Activated CD4-positive, alpha-beta memory T cell treated with anti-CD3 and anti-CD28 coated beads, Interleukin-2, amount 10 ng/mL, durations not matched to agents 7 days and 5 days (primary cell): ENCODE measurements at places on chromosomes 4 and X.

- H3K36me3 ChIP-seq, result peaks cover 42% of the 10 kb centered on the region
- H3K27ac ChIP-seq, result peak within 1 kb of the TSS; percentile 92
- DNase-seq, result no peak
Observed at GRCh38 chr4:185395238-185395955, at the start of gene LRP2BP. Gene LRP2BP (minus strand): TSS chr4:185395924. CDS start chr4:185378186, 17,738 bp downstream.

DNA sequence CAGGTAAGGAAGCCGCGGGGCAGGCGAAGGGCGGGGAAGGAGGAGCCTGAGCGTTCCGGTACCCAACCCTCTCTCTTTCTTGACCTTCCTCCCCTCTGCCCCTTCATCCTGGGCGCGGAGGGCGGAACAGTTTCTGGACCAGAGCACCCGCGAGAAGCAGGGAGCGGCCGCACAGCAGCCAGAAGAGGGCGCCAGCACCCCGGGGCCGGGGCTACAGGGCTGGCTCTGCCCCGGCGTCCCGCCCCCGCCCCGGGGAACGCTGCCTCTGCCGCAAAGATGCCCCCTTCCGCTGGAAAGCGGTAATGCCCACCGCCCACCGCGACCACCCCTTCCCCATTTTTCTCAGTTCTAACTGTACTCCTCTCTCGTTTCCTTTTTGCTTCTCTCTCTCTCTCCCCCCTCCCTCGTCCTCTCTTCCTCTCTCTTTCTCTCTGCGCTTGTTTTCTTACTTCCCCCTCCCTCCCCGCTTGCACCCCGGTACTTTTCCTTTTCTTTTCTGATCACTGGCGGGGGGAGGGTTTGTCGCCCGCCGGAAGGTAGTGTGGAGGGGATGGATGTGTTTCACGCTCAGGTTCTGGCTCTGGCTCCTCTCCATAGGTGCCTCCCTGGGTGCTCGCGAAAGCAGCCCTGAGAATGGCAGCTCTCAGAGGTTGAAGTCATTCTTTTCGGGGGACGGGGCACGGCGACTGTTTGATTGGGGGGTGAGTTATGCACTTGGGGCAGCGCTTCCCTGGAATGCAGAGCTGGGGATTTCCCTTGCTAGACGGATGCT lies 13.1 kb upstream of the PRDM8 start:
- peaks cover 6% of the 10 kb centered on the region for H3K27me3 ChIP-seq
- peak overlapping the region; percentile 99 for H3K4me3 ChIP-seq
- peak overlapping the region; percentile 97 for H3K27ac ChIP-seq
- peaks cover 45% of the 10 kb centered on the region for H3K36me3 ChIP-seq
- DNase-seq, result peak; percentile 95

DNA sequence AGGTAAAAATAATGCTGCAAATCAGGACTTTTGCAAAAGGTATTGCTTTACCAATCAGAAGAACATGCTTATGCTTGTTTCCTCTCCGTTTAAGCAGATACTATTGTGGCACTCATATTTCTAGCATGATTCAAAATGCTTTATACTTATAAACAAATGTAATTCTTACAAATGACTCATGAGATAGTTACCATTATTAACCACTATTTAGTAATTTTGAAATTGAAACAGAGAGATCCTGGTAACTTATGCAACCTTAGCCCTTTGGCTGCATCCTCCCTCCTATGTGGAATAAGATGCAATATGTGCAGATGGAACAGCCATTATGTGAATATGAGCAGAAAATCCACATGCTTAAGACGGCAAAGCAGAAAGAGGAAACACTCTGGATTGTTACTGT lies 164.7 kb downstream of the PCDH18 start:
- H3K36me3 ChIP-seq, result no peaks in the 10 kb centered on the region
- no peaks in the 10 kb centered on the region for H3K27me3 ChIP-seq
- DNase-seq, result no peak
- no peak overlapping the region for H3K4me3 ChIP-seq
- no peak overlapping the region for H3K27ac ChIP-seq
- no peaks in the 10 kb centered on the region for H3K4me1 ChIP-seq

GRCh38 chr4:143148521-143148920 lies 36.2 kb upstream of the USP38 start:
- H3K27ac ChIP-seq, result no peak overlapping the region
- peaks cover 6% of the 10 kb centered on the region for H3K27me3 ChIP-seq
- H3K4me3 ChIP-seq, result no peak overlapping the region
- H3K4me1 ChIP-seq, result no peaks in the 10 kb centered on the region
- H3K36me3 ChIP-seq, result no peaks in the 10 kb centered on the region
- DNase-seq, result no peak

- no peaks in the 10 kb centered on the region for H3K27me3 ChIP-seq
- no peak overlapping the region for H3K27ac ChIP-seq
Observed at GRCh38 chr4:86432559-86433134, 72.8 kb upstream of the MAPK10 start.

- H3K4me1 ChIP-seq, result no peaks in the 10 kb centered on the region
- no peak overlapping the region for H3K27ac ChIP-seq
- DNase-seq, result no peak
- no peak overlapping the region for H3K4me3 ChIP-seq
- no peaks in the 10 kb centered on the region for H3K36me3 ChIP-seq
Observed at GRCh38 chr4:23237771-23238170, 545.0 kb downstream of the GBA3 start.

- H3K36me3 ChIP-seq, result peaks cover 11% of the 10 kb centered on the region
- peaks cover 40% of the 10 kb centered on the region for H3K27me3 ChIP-seq
- DNase-seq, result peak; percentile 45
- no peak overlapping the region for H3K27ac ChIP-seq
- H3K4me1 ChIP-seq, result no peaks in the 10 kb centered on the region
Observed at GRCh38 chr4:6225469-6225868, 25.1 kb upstream of the JAKMIP1 start.

- no peak overlapping the region for H3K4me3 ChIP-seq
- H3K27me3 ChIP-seq, result no peaks in the 10 kb centered on the region
- peaks cover 3% of the 10 kb centered on the region for H3K36me3 ChIP-seq
- no peak for DNase-seq
- H3K27ac ChIP-seq, result no peak overlapping the region
Observed at GRCh38 chrX:66000628-66001272, 39.1 kb downstream of the VSIG4 start.

DNA sequence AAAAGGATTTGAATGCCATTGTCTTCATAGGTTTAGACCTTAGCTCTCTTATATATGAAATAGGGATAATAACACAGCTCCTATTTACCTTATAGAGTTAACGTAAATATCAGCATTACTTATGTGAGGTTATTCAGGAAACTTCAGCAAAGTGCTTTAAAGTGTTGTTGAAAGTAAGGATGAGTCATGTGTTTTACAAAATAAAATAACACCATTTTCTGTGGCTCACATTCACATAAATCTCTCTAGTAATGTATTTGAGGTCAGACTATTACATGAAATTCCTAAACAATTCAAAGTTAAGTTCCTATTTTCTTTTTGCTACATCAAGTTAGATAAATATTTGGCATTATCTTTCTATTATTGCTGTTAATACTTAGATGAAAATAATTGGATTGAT lies 2.9 kb downstream of the GNRHR start:
- DNase-seq, result no peak
- H3K27ac ChIP-seq, result no peak overlapping the region
- H3K36me3 ChIP-seq, result no peaks in the 10 kb centered on the region
- H3K4me1 ChIP-seq, result no peaks in the 10 kb centered on the region

GRCh38 chr4:8637456-8637984 lies 45.0 kb downstream of the CPZ start:
- no peaks in the 10 kb centered on the region for H3K27me3 ChIP-seq
- no peak overlapping the region for H3K27ac ChIP-seq
- no peaks in the 10 kb centered on the region for H3K4me1 ChIP-seq
- H3K36me3 ChIP-seq, result no peaks in the 10 kb centered on the region

- H3K4me3 ChIP-seq, result peak overlapping the region; percentile 88
- H3K27me3 ChIP-seq, result no peaks in the 10 kb centered on the region
- H3K36me3 ChIP-seq, result peaks cover 48% of the 10 kb centered on the region
- DNase-seq, result peak; percentile 38
- peaks cover 45% of the 10 kb centered on the region for H3K4me1 ChIP-seq
Observed at GRCh38 chrX:1592470-1593142, 1.2 kb downstream of the AKAP17A start.

DNA sequence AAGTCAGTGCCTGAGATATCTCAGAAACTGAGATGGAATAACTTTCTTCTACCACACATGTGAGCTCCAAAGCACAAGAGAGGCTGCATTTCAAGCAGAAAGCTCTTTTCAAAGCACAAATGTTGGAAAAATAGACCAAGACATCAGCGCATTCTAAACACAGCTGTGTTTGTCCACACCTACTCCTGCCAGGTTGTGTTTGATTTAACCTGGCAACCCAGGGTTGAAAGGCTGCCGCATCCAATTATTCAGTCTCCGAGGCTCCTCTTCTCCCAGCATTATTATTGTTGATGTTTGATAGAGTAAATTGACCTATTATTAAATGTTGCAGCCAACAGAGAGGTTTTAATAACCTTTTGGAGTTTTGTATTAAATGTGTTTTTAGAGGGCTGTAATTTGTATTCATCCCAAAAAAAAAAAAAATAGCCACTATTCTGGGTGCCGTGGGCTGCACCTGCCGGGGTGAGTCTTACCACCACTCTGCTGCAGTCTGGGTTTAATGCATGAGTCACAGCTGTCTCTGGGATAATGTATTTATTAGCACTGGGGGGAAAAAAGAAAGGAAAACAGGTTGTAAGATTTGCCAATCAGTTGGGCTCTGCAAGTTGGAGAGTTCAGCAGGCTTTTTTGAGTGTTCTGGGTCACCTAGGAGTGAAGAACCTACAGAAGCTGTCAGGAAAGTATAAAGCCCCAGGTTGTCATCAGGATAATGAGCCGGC lies 105.2 kb upstream of the NOCT start:
- no peaks in the 10 kb centered on the region for H3K36me3 ChIP-seq
- H3K27me3 ChIP-seq, result no peaks in the 10 kb centered on the region
- H3K27ac ChIP-seq, result no peak overlapping the region
- no peak overlapping the region for H3K4me3 ChIP-seq

DNA sequence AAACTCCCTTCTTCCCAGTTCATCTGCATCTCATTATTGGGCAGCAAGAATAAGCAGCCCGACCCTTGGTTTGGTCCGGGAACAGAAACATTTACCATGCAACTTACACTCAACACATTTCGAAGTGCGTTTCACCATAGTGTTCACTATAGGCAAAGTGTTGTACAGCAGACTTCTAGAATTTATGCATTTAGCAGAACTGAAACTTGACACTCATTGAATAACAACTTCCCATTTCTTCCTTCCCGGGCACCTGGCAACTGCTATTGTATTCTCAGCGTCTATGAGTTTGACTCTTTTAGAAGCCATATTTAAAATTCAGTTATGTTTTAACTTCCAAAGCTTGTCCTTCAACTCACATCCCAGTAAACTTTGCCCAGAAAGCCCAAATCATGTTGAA lies 840.6 kb downstream of the NLGN4X start:
- no peak overlapping the region for H3K4me3 ChIP-seq
- no peak overlapping the region for H3K27ac ChIP-seq
- no peaks in the 10 kb centered on the region for H3K27me3 ChIP-seq
- no peak for DNase-seq
- H3K4me1 ChIP-seq, result no peaks in the 10 kb centered on the region

DNA sequence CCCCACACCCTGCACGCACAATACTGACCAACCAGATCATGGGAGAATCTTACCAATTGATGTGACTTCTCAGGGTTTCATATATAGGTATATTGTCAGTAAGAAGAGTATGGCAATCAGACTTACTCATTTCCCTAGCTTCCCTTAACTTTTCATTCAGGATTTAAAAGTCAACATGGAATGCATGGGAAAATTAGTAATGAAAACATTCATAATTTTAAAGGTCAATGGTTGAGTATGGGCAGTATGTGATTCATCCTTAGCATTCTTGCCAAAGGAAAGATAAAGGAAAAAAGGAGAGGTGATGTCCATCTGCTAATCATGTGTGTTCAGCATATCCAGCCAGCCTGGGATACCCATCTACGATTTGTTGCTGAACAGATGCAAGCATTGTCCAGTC lies 4.0 kb downstream of the DIPK2B start:
- no peak for DNase-seq
- H3K36me3 ChIP-seq, result no peaks in the 10 kb centered on the region
- no peak overlapping the region for H3K27ac ChIP-seq
- no peak overlapping the region for H3K4me3 ChIP-seq
- peaks cover 3% of the 10 kb centered on the region for H3K27me3 ChIP-seq
- H3K4me1 ChIP-seq, result no peaks in the 10 kb centered on the region

DNA sequence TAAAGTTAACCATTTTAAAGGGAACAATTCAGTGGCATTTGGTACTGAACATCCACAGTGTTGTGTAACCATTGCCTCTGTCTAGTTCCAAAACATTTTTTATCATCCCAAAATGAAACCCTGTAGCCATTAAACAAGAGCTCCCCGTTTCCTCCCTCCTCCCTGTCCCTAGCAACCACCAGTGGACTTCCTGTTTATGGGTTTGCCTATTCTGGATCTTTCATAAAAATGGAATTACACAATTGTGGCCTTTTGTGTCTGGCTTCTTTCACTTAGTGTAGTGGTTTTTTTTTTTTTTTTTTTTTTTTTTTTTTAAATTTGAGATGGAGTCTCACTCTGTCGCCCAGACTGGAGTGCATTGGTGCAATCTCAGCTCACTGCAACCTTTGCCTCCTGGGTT lies 11.6 kb downstream of the RBMX2 start:
- DNase-seq, result no peak
- no peaks in the 10 kb centered on the region for H3K27me3 ChIP-seq
- H3K4me3 ChIP-seq, result no peak overlapping the region
- H3K4me1 ChIP-seq, result no peaks in the 10 kb centered on the region

DNA sequence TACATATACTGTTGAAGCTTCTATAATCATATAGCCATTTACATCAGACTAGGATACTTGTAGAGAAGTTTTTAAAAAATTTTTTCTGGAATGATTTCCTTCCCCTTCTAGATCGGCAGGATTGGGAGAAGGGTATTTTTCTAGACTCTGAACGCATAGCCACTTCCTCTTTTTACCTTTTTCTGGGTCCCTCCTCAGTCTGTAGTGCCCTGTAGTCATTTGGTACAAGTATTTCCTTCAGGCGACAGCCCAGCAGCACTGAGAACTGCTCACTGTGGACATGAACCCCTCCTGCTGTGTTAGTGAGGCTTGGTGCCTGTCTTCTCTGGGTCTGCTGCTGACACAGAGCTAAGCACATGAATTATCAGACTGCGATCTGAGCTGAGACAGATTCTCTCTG lies 255.4 kb downstream of the ARHGAP10 start:
- no peak for DNase-seq
- no peak overlapping the region for H3K4me3 ChIP-seq
- H3K36me3 ChIP-seq, result no peaks in the 10 kb centered on the region
- H3K27me3 ChIP-seq, result no peaks in the 10 kb centered on the region

GRCh38 chrX:150475461-150475860 lies 93.0 kb upstream of the MTM1 start:
- no peak overlapping the region for H3K4me3 ChIP-seq
- DNase-seq, result no peak
- peaks cover 37% of the 10 kb centered on the region for H3K4me1 ChIP-seq

GRCh38 chrX:20378233-20378920 lies 111.7 kb upstream of the RPS6KA3 start:
- H3K4me1 ChIP-seq, result peaks cover 31% of the 10 kb centered on the region
- H3K36me3 ChIP-seq, result peaks cover 3% of the 10 kb centered on the region
- peaks cover 1% of the 10 kb centered on the region for H3K27me3 ChIP-seq
- H3K27ac ChIP-seq, result peak overlapping the region; percentile 59

- H3K4me3 ChIP-seq, result no peak overlapping the region
- no peaks in the 10 kb centered on the region for H3K27me3 ChIP-seq
- no peak for DNase-seq
- H3K27ac ChIP-seq, result no peak overlapping the region
Observed at GRCh38 chrX:98065151-98065550, 1181.4 kb downstream of the RPA4 start.
